ENCODE measurements at places on chromosomes 7 and 10.

DNA sequence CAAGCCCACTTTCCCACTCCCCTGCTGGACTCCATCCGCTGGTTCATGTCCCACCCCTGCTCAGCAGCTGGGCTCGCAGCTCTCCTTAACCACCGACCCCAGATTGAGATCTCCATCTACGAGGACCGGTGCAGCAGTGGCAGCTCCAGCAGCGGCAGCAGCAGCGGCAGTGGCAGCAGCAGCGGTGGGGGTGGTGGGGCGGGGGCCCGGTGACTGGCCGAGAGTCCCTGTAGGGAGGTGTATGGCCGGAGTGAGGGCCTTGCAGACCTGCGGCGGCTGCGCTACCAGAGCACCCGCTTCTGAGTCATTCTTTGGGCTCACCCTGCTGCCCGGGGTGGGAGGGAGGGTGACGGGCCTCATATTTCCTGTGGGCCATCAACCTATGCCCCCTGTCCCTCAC is 15.8 kb downstream of the GOLGA7B start:
- no peak for DNase-seq

- DNase-seq, result no peak
Observed at GRCh38 chr7:103626776-103627175, 180.8 kb upstream of the SLC26A5 start.

GRCh38 chr10:133030781-133031180 is 56.9 kb upstream of the ADGRA1 start:
- DNase-seq, result peak; percentile 76

- no peak for DNase-seq
Observed at GRCh38 chr7:29163854-29164253, 17.5 kb upstream of the CPVL start.

GRCh38 chr10:60192946-60193345 is 196.7 kb downstream of the ANK3 start:
- no peak for DNase-seq

- DNase-seq, result peak; percentile 38
Observed at GRCh38 chr7:157628456-157628855, 291.7 kb downstream of the DNAJB6 start.

- no peak for DNase-seq
Observed at GRCh38 chr10:70682920-70683600, 10.8 kb downstream of the ADAMTS14 start.

DNA sequence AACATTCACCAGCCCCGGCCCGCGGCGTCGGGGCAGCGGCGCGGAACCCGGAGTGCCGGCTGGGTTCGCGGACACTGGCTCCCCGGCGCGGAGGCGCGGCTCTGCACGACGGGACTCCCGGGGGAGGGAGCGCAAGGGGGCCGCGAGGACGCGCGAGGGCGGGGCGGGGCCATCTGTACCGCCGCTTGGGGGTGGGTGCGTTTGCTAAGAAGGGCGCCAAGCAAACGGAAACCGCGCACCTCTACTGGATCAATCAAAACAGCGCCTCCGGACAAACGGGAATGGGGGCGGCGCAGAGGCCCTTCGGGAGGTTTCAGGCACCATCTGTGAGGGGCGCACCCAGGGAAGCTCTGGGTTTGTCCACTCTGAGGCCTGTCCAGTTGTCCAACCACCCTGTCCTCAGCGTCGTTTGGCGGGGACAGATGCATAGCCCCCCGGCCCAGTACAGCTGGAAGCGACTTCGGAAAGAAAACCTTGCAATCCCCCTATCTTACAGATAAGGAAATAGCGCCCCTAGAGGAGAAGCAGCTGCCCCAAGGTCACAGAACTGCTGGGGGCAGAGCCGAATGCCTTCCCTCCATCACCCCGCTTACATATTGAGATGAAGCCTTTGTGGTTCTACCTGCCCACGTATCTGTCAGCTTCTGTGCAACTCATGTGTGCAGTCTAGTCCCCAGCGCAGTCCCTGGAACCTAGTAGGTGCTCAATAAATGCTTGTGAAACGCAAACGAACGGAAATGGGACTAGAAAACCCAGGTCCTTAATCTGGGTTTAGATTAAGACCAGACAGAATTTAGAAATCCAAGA is 10.7 kb upstream of the SLIT1 start:
- DNase-seq, result peak; percentile 83

DNA sequence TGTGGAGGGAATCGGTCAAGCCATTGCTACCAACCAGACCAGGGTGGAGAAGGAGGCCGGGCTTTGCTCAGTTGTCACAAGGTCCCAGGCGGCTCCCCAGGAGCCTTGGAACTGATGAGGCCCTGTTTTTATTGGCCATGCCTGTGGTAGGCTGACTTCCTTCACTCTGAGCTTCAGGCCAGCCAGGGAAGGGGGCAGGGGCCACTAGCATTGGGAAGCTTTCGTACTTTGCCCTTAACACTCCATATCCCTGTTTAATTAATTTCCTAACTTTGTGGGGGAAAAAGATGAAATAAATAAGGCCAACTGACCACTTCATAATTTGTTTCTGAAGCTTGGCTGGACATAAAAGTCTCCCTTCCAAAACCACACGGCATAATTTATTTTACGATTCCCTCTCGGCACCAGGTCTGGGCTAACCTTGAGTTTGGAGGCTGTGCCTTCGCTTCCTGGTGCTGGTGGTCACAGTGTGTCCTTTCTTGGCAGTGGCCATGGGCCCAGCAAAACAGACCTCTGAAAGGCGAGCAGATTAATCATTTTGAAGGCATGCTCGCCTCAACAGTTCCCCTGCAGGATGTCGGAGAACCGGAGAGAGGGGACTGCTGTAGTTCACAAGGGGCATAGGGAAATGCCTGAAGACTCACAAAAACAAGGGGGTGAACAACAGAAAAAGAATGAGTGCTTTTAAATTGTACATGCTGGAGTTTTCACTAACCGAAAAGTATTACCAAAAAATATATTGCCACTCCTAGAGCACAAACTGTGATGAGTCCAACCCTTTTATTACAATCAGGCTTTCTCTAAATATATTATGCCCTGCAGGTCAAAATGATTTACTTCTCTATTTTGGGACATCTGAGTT is 966.0 kb downstream of the LRMDA start:
- DNase-seq, result no peak

DNA sequence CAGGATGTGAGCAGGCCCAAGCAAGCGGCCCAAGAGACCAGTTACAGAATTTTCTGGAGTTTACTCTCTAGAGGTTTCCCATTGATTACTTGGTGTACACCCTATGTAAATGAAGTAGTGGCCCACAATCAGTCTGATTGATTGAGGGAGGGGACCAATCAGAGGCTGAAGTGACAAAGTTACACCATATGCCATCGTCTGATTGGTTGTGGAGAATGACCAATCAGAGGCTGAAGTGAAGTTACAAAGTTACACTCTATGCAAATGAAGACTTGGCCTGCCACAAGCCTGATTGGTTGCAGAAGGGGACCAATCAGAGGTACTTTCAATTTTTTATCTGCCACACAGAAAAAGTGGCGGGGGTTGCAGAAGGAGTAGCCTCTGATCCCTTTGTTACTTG is 83.7 kb downstream of the KIF20B start:
- no peak for DNase-seq

GRCh38 chr10:105534086-105534485 is 893.0 kb downstream of the SORCS3 start:
- no peak for DNase-seq

GRCh38 chr7:69665369-69665768 is 67.1 kb downstream of the AUTS2 start:
- DNase-seq, result no peak

GRCh38 chr10:10532826-10533225 is 484.8 kb upstream of the CELF2 start:
- no peak for DNase-seq

DNA sequence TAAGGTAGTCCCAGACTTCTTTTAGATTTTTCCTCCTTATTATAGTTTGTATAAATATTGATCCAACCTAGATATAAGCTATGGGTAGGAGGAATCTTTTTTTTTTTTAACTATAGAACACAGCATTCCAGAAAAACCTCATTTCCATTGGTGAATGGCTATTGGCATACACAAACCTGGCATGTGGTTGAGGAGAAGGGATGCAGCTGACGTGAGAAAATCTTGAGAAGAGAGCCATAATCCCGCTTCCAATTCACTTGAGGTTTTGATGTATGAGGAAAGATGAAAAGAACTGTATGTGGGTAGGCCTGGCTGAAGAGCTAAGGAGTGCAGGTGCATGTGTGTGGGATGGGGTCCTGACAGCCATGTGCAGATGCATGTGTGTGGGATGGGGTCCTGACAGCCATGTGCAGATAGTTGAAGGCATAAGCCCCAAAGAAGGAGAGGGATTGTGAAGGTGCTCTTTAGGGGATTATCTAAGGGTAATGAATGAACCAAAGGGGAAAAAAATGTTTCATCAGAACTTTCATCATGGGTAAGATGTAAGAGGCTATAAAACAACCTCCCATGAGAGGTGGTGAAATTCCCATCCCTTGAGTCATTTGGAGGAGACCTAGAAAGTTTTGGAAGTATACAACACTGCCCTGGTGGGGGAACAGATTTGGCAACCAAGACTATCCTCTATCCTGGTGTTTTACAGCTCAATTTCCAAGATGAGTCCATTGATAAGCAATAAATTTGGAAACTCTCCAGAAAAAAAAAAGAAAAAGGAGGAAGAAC is 3.8 kb upstream of the PKD2L1 start:
- no peak for DNase-seq

- peak; percentile 86 for DNase-seq
Observed at GRCh38 chr7:143901332-143901667, 676 bp downstream of the TCAF1 start.

DNA sequence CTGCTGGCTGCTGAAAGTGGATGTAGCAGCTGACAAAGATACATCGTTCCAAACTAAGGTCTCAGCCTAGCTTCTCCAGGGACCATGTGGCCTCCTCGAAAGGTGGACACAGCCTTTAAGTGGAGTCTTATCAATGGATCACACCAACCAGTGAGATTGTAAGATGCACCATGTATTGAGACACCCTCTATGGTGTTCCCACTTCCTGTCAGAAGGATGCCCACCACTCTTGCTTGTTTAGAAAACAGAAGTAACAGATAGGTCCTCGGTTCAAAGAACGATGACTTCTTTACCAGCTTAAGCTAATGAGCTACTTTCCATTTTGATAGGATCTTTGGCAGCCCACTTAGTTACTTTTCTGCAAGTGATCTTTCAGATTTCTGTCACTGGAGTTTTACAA is 34.3 kb downstream of the SLC25A13 start:
- no peak for DNase-seq

- peak; percentile 98 for DNase-seq
Observed at GRCh38 chr7:50379082-50379481, 71.1 kb downstream of the FIGNL1 start.

- DNase-seq, result no peak
Observed at GRCh38 chr10:24824536-24824935, 100.8 kb upstream of the ARHGAP21 start.

GRCh38 chr10:2893158-2893845 is 174.0 kb upstream of the PFKP start:
- DNase-seq, result peak; percentile 16

DNA sequence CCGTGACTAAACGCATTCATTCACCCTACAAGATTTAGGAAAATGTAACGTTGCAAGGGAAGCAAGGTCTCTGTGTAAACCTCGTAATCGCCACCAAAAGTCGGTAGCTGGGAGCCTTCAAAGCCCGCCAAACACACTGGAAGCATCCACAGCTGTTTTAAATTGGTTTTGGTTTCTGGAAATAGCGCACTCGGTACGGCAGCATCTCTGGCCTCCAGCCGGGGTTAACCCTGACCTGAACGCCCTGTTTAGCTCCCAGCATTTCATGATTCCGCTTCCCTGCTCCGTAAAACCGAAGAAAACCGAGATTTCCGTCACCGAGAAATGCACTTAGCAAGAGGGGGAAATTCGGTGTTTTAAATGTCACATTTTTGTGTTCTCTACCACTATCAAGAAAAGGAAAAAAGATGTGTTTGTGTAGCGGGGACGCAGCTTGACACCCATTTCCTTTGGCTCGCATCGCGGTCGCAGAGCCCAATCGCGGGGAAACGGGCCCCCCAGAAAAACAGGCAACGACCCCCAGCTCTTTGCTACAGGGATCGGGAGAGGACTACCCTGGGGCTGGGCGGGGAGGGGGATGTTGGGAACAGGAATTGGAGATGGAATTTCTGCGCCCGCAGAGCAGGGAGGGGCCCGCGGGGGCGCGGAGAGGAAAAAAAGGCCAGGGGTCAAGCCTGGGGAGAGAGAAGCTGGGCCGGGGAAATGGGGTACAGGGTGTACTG is 646 bp downstream of the SGCE start:
- DNase-seq, result peak; percentile 61

DNA sequence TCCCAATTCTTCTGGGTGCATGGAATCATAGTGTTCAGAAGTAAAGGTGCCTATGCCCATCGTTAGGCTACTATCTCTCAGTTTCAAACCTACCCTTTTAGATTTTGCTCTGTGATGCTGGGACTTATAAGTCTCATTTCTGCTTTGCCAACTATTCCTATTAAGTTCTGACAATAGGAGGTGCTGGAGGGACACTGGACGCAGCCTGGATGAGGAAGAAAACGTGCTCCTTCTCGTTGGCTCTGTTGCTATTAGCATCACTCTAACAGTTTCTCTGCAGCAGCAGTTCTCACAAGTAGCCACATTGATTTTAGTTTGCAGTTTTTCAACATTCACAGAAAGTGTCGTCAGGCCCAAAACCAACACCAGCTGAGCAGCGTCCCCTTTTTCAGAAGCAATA is 72.4 kb downstream of the ABCC2 start:
- peak; percentile 64 for DNase-seq

GRCh38 chr10:43945908-43946307 is 297.2 kb upstream of the ZNF32 start:
- DNase-seq, result peak; percentile 12

- no peak for DNase-seq
Observed at GRCh38 chr10:83680470-83680891, 458.8 kb upstream of the GHITM start.

DNA sequence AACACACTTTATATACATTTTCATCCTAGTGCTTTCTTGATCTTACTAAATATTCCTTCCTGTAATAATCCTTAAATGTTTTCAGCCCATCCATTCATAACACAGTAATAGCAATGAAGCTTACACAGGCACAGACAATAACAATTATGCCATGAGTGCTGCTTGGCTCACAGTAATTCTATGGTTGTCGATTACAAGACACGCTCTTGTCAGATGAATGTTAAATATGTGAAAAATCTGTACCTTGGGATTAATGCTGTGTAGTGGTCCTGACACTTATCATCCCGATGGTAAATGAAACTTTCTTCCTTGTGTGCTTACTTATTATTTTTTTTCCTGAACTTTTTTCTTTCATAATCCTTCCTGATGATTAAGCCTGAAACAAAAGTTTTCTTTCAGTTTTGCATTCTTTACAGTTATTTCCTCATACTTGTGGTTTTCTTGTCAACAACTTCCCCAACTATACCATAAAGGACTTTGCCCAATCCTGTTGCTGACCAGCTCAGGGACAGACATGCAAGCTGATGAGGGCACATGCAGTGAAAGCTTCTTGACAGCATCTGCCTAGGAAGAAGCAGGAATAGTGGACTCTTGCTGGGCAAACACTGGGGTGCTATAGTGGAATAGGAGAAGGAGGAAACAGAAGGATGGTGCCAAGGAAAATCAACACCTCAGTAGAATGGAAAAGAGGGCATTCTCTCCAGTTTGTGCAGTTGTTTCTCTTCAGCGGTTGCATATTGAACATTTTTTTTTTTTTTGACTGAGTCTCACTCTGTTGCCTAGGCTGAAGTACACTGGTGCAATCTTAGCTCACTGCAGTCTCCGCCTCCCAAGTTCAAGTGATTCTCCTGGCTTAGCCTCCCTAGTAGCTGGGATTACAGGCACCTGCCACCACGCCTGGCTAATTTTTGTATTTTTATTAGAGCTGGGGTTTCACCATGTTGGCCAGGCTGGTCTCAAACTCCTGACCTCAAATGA is 6.7 kb upstream of the MGAM2 start:
- DNase-seq, result no peak

All from islet precursor cell (in vitro differentiated cells).